Activated CD8-positive, alpha-beta memory T cell treated with anti-CD3 and anti-CD28 coated beads for 1 hour (primary cell): ENCODE measurements at places on chromosomes 12 and 14.

DNA sequence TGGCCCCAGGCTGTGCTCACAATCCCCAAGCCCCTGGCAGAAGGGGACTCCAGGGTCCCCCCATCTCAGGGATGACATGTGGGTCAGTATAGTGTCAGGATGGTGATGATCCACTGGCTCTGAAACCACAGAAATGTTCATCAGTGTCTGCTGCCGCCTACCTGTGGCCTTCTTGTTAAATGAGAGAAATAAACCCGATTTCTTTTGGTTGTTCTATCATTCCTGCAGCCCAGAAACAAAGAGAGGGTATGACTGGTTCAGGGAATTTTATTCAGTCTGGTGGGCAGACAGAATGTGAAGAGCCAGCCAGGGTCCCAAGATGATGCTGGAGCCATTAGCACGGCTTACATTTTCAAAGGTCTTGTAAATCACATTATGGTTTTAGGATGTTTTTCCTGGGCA, 86.6 kb downstream of the CRADD start:
- DNase-seq: no peak

DNA sequence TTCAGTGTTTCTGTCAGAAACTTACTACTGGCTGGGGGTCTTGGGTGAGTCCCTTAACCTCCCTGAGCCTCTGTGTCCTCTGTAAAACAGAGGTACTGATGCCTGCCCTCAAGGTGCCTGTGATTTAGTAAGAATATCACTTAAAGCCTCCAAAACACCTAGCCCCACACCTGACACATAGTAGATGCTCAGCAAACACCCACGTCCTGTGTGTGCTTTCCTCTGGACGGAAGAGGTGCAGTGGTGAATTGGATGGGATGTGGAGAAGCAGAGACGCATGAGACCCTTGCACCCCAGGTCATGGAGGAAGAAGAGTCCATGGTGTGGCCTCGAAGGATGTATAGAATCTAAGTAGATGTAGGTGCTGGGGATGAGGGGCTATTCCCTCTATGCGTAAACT, 110.6 kb downstream of the LGMN start:
- DNase-seq: no peak

GRCh38 chr14:23259426-23259825, 21.7 kb downstream of the RNF212B start:
- DNase-seq: no peak

GRCh38 chr14:69473260-69473659, 11.3 kb upstream of the PLEKHD1 start:
- DNase-seq: no peak

- DNase-seq: no peak
Measured at GRCh38 chr12:55847033-55847432, 4.3 kb upstream of the MMP19 start.

- DNase-seq: no peak
Measured at GRCh38 chr12:5626151-5626550, 194.2 kb downstream of the NTF3 start.

DNA sequence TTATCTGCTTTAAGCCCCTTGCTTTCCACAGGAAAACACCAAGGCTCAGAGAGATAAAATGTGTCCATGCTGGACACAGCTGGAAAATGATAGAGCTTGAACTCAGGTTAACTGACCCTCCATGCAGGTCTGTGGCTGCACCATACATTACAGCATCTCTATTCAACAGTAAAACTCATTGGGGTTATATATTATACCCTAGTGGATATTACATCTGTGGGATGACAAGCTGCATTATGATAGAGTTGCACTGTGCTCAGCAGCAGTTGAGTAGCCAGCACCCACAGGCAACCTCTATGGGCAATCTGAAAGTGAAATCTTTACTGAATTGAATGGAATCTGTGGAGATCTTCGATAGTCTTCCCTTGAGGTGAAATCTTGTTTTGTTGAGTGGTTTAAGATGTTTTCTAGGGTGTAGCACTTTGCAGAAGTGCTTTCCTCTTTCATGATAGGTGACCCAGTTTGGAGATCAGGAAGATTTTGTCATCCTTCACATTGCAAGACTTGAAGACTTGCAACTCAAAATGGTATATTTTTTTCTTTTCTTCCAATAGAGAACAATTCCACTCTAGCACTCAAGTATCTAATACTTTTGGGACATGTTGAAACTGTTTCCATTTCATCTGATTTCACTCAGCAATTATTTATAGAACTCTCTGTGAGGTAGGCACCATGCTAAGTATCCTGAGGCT, 389.2 kb downstream of the RAD51B start:
- DNase-seq: no peak

DNA sequence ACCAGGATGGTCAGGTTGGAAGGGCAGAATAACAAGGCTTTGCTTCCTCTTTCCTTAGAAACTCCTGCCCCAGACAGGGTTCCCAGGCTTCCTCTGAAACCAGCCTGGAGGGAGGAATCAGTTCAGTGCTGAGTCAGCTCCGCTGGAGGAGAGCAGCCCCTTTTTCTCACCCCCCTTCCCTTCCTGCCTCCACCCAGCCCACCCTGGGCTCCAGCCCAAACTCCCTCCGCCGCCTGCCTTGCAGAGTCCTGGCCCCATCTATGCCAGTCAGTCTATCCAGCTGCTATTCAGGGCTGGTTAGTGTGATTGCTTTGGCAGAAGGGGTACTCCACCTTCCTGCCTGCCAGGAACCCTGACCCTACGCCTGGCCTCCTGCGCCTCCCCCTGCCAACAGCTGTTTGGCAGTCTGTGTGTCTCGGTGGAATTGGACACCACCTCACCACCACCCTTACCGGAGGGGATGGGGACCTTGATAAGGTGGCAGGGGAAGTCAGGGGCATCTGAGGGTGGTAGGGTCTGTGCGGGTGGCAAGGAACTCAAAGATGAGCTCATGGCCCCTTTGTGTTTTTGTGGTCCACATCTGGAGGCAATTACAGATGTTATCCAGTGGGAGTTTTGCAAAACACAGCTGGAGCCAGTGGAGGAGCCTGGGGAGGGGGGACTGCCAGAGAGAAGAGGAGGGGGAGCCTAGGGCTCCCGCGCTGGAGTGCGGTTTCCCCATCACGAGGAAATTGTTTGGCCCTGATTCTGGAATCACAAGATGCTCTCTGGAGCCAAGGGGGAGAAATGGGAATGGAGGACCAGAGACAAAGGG, 12.2 kb downstream of the MMP14 start:
- no peak for DNase-seq

DNA sequence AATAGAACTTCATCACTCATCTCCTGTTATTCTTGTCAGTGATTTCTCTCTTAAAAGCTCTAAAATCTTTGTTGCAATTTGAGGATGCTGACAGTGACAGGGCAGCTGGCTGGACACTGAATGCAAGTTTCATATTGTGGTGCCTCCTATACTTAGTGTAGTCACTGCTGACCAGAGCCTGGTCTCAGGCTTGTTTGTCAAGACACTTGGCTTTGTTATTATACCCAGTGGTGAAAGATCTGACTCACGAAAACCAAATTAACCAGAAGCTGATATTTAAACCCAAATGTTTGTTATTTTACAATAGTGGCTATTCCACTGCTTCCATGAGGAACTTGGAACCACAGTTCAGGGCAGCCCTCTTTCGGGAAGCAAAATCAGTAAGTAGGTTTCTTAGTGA, 42.8 kb downstream of the RPGRIP1 start:
- DNase-seq: no peak
